ENCODE measurements at places on chromosomes 7 and 10.

- DNase-seq = peak; percentile 61
Observed at GRCh38 chr7:149414745-149415390, 46.0 kb downstream of the ZNF777 start.

- no peak for DNase-seq
Observed at GRCh38 chr10:102946992-102947391, 28.9 kb downstream of the CNNM2 start.

DNA sequence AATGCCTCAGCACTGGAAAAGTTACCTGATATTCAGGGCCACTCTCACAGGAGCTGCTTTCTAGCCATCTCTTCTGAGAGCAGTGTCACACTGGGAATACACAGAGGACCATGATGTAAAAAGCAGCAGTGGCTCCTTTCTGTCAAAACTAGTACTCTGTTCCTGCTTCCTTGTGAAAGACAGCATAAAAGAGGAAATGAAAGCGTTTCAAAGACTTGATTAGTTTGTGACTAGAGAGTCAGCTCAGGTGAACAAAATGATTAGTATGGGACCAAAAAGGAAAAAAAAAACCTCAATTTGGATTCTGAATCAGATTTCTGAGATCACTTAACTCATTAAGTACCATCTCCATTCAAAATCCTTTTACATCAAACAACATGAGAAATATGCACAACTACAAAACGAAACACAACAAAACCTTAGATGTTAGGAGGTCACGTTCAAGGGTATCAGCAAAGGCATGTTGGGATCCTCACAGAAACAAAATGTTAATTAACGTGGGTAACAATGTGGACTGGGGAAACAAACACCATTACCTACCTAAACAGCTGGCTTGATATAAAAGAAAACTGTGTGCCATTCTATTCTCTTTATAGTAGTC lies 103.7 kb downstream of the MACC1 start:
- no peak for DNase-seq

- DNase-seq = no peak
Observed at GRCh38 chr10:61812052-61812721, 89.3 kb upstream of the ARID5B start.

DNA sequence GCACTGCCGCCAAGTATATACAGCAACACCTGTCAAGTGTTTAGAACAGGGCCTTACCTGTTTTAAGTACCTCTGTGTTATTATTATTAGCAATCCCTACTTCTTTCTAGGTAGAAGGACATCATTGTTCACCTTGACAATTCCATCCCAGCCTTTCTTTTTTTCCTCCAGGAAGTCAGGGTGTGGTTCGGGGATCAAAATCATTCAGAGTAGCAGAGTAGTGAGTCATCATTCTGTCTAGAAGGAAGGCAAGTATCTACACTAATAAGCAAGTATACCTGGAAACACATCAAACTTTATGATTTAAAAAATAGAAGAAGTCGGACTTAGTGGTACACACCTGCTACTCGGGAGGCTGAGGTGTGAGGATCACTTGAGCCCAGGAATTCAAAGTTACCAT lies 25.5 kb upstream of the CAPZA2 start:
- DNase-seq = no peak

GRCh38 chr7:24133691-24134090 lies 150.3 kb upstream of the NPY start:
- no peak for DNase-seq

DNA sequence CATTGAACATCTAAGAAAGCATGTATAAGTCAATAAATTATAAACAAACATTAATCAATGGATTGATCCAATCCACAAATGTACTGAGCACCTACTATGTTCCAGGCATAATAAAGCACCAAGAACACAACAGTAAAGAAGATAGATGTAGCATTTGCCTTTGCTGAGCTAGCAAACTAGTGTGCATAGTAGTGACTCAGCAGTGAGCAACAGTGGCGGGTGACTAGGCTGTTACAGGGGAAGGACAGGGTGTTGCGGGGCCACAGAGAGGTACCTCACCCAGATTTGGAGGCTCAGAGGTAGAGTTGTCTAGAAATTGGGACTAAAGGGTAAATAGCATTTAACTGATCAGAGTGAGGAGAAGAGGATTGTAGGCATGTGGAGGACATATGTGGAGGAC lies 83.6 kb downstream of the NXPH1 start:
- DNase-seq = no peak

- DNase-seq = no peak
Observed at GRCh38 chr7:155459700-155460461, 2.0 kb downstream of the EN2 start.

- no peak for DNase-seq
Observed at GRCh38 chr10:23070913-23071218, 24.5 kb upstream of the MSRB2 start.

GRCh38 chr10:51487576-51487975 lies 211.8 kb downstream of the CSTF2T start:
- no peak for DNase-seq

GRCh38 chr10:82400841-82401240 lies 525.8 kb downstream of the NRG3 start:
- DNase-seq = no peak

DNA sequence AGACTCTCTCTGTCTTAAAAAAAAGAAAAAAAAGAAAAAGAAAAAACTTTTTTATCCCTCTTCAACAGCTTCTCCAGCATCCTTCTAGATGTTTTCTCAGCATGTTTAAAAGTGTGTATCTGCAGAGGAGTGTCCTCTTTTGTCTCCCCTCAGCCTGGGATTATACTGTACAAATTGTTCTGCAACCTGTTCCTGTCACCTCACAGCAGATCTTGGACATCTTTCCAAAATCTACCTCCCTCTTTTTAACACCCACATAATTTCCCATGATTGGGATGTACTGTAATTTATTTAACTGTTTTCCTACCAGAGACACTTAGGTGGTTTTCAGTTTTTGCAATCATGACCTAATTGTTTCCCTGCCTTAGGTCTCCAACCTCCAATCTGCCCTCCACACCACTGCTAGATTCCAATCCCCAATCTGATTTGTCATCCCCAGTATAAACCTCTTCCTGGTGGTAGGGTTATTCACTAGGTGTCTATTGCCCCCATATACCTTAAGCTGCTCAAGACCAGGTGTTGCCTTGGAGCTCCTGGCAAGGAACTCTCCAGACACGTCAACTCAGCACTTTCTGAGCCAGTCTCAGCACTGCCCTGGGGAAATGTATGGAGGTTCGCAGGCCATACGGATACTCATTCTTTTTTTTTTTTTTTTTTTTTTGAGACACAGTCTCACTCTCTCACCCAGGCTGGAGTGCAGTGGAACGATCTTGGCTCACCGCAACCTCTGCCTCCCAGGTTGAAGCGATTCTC lies 17.6 kb upstream of the DDIT4 start:
- no peak for DNase-seq

GRCh38 chr7:7527047-7527446 lies 8.6 kb downstream of the COL28A1 start:
- no peak for DNase-seq

- no peak for DNase-seq
Observed at GRCh38 chr7:102066476-102066875, 220.2 kb upstream of the SH2B2 start.

GRCh38 chr7:126755381-126755780 lies 497.4 kb downstream of the GRM8 start:
- DNase-seq = no peak

DNA sequence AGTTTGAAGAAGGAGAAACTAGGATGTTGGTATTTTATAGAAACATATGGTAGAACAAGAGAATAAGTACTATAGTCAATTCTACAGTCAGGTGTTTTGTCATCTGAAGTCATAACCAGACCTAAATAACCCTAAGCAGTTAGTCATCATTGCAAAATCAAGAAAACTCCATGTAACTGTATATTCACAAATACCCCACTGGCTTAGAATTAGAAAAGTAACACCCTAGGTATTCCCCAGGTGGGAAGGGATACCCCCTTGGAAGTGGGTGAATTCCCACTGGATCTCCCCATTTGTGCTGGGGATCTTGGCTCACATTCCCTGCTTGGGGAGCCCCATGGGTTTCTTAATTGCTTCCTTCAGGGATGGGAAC lies 45.9 kb upstream of the ITGB8 start:
- no peak for DNase-seq

DNA sequence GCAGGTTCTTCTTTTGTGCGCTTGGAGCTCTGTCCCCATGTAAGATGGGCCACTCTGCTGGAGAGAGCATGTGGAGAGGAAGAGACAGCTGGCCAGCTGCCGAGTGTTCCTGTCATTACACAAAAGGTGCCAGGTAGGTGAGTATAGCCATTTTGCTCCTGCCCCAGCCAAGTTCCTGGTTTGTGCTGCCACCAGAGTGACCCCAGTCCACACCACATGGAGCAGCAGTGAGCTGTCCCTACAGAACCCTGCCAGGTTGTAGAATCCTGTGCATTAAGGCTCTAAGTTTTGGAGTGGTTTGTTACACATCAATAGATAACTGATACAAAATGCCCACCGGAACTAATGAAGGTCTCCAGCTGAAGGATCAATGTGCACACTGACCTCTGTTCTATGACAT lies 84.6 kb upstream of the GHITM start:
- DNase-seq = no peak

- no peak for DNase-seq
Observed at GRCh38 chr10:26665080-26666048, 32.1 kb upstream of the PDSS1 start.

DNA sequence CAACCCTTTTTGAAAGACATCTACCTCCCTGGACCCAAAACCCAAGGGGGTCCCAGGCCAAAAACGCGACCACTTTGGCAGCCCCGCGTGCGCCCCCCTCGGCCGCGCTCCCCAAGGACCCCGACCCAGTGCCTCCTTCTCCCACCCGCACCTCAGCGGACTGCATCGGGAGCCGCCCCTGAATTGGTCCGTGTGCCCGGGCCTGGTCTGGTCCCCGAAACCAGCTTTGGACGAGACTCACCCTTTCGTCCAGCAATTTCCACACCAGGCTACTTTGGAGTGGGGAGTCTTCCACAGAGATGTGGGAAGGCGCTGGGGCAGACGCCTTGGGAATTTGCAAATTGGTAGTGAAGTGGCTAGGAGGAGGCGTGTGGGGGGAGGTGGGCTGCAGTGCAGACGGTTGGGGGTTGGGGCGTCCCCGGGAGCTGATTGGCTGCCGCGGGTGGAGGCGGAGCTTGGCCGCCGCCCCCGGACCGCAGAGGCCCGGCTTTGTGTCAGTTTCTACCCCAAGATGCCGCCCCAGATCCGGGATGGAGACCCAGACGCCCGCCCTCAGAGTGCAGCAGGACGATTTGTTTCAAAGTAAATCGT lies 16.9 kb downstream of the TCAF1 start:
- DNase-seq = no peak

GRCh38 chr7:128215739-128216138 lies 25.3 kb upstream of the LEP start:
- DNase-seq = no peak

- DNase-seq = no peak
Observed at GRCh38 chr10:29585488-29585976, 49.2 kb downstream of the SVIL start.

DNA sequence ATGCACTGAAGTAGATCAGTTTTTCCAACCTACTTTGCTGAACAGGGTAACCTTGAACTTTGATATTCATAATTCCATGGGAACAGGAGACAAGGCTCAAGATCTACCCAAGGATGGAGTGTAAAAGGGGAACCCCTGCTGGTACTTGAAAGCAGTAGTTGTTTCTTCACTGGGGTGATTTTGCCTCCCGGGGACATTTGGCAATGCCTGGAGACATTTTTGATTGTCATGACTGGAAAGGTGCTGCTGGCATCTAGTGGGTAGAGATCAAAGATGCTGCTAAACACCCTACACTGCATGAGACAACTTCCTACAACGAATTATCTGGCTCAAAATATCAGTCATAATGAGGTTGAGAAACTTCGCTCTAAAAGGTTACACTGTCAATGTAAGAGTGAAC lies 214.8 kb upstream of the CTBP2 start:
- no peak for DNase-seq

DNA sequence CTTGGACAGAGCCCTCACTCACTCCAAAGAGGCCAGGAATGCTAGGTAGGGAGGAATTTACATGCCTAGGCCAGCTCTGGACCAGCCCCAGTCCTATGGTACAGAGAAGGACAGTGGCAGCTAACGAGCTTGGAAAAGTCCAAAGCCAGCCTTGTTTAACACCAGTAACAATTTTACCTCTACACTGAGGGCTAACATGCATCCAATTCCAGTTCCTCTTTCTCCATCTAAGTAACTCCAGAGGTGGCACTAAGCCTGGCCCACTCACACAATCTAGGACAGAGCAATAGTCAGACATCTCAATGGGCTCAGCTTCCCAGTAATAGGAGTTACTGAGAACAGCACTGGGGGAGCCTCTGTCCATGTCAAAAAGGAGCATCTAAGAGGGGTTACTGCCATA lies 5.7 kb upstream of the LCOR start:
- DNase-seq = no peak

DNA sequence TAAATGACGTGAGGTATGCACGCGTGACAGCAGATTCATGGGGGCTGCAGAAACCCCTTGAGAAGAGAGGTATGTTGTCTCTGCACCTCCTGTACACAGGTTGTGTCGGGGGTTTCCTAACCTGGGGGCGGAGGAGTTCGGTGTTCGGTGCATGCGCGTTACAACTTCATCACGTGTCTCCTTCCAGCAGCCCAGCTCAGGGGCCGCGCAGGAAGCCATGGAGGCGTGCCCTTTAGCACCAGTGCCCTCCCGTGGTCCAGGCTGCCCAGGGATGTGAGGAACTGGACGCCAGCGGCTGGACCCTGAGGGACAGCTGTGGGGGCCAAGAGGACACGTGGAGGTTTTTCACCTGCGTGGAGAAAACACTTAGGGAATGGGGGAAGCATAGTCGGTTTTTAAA lies 186.4 kb downstream of the EBF3 start:
- DNase-seq = no peak

DNA sequence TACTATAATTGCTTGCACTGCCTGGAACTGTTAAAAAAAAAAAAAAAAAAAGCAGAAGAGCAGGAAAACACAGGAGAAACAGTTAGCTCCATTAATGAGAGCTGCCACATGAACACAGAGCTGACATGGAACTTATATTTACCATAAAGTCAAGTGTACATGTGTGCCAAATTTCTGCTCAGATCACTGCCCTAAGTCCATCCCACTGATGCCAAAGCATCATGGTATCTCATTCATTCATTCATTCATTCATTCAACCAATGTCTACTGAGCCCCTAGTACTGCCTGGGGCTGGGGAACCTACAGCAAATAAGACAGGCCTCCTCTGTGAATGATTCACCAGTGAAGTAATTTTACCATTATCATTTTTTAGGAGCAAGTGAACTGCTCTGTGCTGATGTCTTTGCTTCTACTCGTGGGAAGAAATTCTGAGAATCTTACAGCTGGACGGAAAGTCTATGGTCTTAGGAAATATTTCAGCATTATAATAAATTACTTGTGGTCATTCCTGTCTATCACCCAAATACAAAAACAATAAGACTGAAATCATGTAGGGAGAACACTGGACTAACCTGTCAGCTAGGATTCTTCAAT lies 58.8 kb upstream of the ABLIM1 start:
- no peak for DNase-seq

DNA sequence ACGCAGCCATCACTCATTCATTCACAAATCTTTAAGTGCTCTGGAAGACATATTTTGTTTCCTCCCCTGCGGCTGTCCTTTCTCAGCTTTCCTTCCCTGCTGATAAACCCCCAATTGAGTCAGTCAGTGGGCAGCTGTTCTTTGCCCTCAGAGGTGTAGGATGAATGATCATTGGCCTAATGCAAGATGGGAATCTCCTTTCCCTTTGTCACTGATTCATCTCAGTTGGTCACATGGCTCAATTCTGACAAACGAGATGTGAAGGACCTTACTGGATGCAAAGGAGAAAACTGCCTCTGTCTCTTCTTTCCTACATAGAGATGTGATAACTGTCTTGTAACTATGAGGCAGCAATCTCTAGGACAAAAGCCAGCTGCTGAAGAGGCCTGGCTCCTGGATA lies 44.6 kb downstream of the COL28A1 start:
- no peak for DNase-seq
